ENCODE measurements at places on chromosomes 5 and 9.

- no peak for DNase-seq
Observed at GRCh38 chr5:29134418-29134817, 2059.1 kb upstream of the CDH6 start.

- DNase-seq, result no peak
Observed at GRCh38 chr9:4489562-4489918, 728 bp upstream of the SLC1A1 start.

DNA sequence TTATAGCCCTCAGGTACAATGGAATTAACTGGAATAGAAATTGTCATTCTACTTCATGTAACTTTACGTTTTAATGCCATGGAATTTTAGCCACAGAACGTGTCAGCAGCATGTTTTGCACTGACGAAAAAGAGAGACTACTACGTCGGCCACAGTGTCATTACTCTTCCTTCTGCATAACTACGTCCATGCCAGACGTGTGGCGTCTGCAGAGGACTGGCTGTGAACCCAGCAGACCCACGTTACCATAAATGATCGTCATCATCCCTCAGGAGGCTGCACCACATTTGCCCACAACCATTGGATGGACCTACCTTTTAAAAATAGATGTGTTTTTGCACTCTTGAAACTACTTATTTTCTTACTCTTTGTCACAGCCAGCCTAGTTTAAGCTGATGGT is 63.8 kb upstream of the ATG10 start:
- no peak for DNase-seq

DNA sequence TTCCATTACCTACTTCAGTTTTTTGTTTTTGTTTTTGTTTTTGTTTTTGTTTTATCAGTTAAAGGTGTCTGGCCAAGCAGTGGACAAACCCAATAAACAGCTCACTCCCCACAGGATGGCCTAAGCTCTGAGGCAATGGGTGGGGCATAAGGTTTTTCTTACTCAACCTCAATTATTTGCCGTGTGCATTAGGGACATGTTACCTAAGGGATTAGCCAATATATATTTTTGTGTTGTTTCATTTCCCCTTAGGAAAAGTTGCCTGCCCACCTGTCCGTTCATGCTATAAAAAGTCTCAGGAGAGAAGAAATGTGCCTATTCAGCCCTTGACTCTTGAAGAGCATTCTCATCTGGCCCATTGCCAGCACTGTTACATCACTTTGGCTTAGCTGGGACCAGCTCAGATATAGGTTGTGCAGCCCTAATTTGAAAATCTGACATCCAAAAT is 7.3 kb downstream of the SH3RF2 start:
- no peak for DNase-seq

DNA sequence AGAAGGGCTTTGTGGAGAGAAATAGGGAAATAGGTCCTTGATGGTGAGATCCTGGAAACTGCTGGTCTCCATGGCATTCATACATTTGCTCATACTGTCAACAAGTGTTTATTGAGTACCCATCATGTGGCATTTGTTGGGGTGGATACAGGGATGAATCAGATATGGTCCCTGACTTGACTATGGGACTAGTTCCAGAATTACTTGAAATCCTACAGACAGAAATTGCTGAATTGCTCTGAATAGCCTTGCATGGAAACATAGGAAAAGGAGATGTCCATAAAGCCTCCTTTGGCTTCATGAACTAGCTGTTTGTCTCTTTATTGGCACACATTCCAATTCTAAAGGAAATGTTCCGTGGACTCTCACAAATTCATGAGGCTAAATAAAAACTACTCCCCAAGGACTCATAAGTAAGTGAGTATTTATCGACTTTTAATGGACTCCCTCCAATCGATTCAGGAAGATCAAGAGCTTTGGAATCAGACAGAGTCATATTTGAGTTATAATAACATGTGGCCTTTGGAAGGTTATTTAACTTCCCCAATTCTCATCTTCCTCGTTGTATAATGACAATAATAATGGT is 122.4 kb upstream of the C6 start:
- DNase-seq, result no peak

DNA sequence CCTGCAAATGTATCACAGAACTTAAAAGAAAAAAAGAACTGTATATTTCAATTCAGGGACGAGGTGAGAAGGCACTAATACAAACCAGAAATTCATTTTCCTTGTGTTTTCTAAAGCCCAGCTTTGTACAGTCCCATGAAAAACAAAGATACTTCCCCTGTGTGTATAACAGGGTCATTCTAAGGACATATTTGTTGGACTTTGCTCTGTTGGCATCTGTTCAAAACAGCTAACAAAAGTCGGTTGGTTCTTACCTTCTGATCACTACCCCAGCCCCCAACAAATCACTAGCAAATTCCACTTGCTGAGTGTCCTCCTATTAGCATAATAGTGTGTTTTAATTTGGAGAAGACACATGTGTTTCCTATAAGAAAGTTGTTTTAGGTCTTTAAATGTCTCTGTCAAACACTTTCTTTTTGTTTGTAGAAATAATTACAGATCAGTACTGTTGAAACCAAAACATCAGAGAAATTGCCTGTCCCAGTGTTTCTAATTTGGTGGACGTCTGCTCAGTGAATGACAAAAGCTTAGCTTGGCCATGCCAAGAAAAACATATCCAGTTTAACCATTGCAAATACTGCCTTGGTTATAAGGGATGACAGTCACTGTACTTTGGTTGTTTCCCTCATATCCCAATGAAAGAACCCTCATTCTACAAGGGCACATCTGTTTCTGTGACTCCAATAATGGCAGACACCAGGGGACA is 480.5 kb downstream of the EBF1 start:
- no peak for DNase-seq

DNA sequence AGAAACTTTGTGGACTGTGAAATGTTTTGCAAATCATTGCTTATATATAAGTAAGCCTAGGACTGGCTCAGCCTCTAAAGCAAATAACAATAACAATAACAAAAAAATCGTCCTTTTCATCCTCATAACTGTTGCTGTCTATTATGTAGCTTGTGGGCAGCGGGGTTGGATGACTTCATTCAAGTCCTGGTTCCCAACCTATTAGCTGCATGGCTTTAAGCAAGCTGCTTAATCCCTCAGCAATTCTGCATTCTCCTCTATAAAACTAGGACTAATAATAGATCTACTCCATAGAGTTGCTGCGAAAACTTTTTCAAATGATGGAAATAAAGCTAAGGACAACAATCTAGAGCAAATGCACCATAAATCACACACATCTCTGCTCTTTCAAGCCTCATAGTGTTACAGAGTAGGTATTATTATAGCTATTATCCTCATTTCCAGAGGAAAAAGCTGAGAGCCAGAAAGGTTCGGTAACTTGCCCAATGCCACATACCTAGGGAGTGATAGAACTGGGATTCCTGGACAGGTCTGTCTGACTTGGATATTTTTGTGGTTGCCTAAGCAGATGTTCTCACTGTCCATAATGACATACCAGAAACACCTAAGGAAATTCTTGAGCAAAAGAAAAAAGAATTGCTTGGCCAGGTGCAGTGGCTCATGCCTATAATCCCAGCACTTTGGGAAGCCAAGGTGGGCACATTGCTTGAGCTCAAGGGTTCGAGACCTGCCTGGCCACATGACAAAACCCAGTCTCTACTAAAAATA is 98.8 kb upstream of the ADRA1B start:
- DNase-seq, result no peak

DNA sequence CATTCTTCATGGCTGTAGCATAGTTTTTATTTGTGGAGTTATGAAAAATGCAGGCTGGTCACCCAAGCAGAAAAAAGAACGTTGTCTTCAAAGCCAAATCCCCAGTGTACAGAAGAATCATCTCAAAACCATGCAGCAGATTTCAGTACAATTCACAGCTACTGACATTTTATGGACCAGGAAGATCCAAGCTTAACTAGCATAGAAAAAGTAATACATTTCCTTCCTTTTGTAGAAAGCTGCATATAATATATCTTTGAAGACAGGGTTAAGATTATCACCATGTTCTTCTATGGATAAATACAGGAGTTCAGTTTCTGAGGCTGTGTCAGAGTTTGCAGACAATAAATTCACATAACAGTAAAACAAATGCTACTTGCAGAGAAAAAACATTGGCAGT is 1054.8 kb upstream of the C9orf72 start:
- DNase-seq, result no peak

DNA sequence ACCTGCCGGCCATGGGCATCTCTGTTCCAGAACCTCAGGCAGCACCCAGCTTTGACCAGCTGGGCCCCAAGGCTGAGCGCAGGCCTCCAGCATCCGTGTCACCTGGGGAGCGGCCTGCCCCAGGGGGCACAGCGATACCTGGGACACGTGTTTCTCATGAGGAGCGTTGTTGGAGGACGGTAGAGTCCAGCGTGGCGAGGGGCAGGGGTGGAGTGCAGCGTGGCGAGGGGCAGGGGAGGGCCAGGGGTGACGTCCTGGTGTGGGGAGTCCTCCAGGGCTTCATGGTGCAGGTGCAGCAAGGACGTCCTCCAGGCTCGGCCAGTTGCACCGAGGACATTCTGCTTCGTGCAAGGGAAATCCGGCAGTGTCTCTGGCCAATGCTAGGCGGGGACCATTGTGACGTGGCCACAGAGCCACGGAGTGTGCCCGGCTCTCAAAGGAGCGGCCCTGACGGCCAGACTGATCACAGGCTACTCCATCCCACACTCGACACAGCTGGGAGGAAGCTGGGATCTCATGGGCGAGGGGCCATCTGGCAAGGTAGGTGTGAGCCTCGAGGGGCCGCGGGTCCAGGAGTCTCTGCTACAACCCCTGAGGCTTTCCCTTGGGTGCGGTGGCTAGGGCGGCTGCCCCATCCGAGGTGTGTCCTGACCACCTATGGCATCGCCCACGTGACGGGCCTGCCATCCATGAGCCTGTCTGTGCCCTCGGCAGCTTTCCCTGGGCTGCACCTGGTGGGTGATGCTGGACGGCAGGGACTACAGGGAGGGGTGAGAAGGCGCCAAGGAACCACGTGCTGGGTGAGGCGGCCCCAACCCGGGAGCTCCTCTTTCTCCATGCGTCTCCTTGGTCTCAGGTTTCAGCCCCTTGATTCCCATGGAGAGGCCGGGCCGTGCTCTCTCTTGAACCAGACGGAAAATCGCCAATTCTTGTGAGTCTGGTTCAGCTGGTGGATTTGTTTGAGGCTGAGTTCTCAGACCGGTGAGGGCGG is 33.8 kb downstream of the SLC9A3 start:
- DNase-seq, result no peak

- DNase-seq, result no peak
Observed at GRCh38 chr5:60701321-60701968, 1.5 kb upstream of the DEPDC1B start.

All from activated CD4-positive, alpha-beta T cell treated with anti-CD3 and anti-CD28 coated beads, Interleukin-10, Interleukin-2, amounts not matched to agents 100 ng/mL and 50 ng/mL, durations not matched to agents 16 hours and 8 hours (primary cell).